Breast epithelium (tissue), 4 donors: ENCODE measurements at places on chromosomes 1 and 21. TPM values are rescaled to one million over a fixed set of nuclear protein-coding genes. Genes with fewer than 3 reads are reported as not detected.

The CR1 gene
- 3.7 TPM for total RNA-seq

- DNase-seq: no peak
These were observed 8.6 kb downstream of the BEND5 start for GRCh38 chr1:48767975-48768510.

The NTMT2 gene
- not detected for total RNA-seq

The OR2L13 gene
- total RNA-seq: 0.29 TPM

DNA sequence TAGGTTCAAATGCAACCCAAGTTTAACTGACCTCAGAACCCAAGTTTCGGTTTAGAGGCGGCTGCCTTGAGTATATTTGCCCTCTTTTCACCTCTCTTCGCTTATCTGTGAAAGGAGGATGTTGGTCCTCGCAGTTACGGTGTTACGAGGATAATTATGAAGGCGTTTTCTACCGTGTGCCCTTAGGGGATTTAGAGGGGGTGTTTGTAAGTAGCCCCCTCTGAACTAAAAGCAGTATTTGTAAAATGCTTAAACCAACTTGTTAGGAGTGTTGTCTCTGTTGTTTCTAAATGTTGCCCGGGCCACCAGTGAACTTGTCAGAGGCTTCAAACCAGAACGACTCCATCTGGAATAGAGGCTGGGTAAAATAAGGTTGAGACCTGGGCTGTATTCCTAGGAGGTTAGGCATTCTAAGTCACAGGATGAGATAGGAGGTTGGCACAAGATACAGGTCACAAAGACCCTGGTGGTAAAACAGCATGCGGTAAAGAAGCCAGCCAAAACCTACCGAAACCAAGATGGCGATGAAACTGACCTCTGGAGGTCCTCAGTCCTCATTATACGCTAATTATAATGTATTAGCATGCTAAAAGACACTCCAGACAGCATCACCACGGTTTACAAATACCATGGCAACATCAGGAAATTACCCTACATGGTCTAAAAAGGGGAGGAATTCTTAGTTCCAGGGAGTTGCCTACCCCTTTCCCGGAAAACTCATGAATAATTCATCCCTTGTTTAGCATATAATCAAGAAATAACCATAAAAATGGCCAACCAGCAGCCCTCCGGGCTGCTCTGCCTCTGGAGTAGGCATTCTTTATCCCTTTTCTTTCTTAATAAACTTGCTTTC is 1.0 kb upstream of the PSRC1 start:
- DNase-seq: no peak

GRCh38 chr1:183911285-183911684 is 106.4 kb downstream of the RGL1 start:
- DNase-seq: no peak

DNA sequence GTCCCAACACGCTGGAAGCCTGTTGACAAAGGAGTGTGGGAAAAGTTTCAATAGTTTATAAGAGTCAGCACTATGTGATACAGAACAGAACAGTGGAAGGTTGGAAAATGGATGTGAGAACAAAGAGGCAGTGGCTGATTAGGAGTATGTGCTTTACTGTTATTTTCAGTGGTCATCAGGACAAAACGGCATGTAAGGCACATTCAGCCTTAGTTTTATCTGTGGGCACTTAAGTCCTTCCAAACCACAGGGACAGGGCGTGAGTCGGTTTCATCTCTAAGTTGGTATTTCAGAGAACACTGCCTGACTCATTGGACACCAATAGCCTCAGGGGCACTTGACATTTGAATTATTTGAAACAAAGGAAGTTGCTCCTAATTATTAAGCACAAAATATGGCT is 306.9 kb downstream of the ASTN1 start:
- no peak for DNase-seq

DNA sequence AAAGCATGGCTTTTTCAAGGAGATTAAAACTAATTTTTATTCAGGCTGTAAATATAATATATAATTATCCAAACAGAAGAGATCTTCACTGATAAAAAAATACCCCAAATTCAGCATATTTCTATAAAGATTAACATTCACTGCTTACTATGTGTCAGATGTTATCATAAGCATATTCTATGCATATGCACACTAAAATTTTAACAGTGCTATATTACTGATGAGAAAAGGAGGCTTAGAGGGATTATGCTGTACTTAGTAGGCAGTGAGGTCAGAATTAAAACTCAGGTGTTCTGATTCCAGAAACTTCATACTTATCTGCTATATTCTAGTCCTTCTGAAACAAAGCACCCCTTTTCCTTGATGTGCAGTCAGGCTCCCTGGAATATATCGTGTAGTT is 33.8 kb upstream of the ATP6V1G3 start:
- DNase-seq: no peak

DNA sequence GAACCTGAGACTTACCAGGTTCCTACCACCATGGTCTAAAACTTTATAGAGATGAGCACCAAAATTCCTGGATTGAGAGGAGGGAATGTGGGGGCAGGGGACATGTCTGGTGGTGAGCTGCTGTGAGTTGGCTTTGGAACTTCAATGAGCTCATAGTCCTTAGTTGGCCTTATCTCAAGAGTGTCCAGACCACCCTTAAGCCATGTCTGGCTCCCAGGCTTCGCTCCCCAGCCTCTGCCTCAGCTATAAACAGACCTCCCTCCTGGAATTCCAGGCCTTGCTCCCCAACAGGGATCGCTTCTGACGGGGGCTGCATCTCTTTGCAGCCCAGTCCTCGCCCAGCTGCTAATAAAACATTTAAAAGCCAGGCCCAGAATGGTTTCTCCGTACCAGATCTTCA is 19.5 kb downstream of the ATF3 start:
- no peak for DNase-seq

DNA sequence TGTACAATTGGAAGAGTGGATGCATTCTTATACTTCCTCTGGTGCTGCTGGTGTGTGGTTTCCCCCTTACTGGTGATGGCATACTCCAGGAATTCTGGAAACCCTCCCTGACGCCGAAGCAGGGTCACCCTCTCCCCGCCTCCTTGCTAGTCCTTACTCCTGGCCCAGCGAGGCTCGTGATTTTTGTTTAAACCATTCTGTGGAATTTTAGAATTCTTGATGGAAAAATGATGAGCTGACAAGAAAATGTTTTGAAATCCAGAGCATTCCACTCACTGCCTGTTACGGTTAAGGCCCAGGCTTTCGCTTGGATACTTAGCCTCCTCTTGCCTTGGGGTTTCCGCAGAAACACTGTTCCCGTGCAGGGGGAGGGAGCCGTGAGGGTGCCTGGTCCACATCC is 41.1 kb downstream of the IL6R start:
- DNase-seq: no peak

DNA sequence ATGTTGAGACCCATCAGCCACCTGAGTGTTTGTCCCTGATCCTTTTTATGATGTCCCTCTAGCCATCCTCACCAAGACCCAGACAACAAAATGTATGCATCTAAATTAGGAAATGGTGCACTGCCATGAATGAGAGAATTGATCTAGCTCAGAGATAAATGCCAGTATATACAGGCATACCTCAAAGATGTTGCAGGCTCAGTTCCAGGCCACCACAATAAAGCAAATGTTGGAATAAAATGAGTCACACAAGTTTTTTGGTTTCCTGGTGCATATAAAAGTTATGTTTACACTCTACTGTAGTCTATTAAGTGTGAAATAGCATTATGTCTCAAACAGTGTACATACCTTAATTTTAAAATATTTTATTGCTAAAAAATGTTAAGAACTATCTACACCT is 63.9 kb downstream of the CHIA start:
- no peak for DNase-seq

DNA sequence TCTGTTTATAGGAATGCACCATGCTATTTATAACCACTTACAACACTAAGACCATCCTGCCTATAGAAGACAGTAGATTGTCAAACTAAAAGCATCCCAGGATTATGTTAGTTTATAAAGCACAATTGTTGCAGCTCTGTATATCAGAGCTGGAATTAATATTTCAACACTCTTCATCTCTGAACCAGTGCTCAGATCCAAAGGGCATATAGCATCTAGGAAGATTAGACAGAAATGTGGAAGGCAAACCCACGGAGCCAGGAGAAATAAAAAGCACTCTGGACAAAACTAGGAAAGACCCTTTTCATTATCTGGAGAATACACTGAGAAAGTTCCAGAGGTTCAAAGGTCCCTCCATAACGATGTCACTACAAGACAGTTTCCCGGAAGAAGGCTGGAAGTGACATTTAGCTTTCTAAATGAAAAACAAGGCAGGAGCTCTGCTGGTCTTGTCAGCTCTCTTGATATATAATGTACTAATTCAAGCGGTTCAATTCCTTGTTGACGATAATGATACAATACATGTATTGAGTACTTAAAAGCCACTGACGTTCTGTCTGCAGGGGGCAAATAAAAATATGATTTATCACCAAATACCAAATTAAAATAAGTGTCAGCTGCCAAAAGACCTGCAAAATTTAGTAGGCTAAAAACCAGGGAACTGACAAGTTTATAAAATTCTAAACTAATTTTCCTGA is 91.8 kb upstream of the BCL10 start:
- no peak for DNase-seq

The TMEM240 gene
- 3.5 TPM for total RNA-seq

DNA sequence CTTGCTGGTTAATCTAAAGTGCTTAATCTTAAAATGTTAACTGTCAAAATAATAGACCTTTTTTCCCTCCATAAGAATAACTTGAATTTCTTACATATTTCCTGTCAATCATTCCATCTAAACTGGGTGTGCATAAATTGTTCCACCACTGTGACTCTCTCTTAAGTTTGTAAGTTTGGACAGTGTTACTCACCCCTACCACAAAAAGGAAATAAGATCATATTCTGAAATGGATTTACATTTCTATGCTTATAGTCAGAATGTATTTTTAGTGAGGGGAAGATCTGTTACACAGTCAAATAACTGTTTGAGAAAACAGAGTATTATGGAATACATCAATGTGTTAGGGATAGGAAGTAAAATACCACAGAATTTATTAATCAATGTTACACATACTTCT is 109.6 kb upstream of the DPYD start:
- DNase-seq: no peak

- DNase-seq: no peak
These were observed 91.6 kb downstream of the SCCPDH start for GRCh38 chr1:246815693-246816270.
